ENCODE measurements at places on chromosomes 4 and X.

DNA sequence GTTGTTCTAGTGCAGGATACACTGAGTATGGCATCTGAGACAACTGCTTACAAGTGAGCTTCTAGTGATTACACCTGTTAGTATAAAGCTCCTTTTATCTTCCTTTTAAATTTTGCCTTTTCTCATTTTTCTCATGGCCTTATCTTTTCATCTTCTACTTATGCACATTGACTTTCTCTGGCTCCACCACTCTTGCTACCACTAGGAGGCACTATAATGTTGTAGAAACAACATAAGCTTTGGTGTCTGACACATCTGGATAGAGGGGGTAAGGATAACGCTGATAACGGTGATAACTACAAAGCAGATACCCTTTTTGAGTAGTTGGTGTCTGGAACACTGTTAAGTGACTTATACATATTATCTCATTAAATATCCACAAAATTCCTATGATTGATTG is 187.4 kb upstream of the TEX13C start:
- no peak for DNase-seq

- no peak for DNase-seq
Measured at GRCh38 chrX:14073071-14073470, 43.4 kb upstream of the GEMIN8 start.

- no peak for DNase-seq
Measured at GRCh38 chr4:53595204-53595603, 3.9 kb upstream of the LNX1 start.

GRCh38 chr4:172357006-172357540 is 543.9 kb downstream of the GALNTL6 start:
- no peak for DNase-seq

DNA sequence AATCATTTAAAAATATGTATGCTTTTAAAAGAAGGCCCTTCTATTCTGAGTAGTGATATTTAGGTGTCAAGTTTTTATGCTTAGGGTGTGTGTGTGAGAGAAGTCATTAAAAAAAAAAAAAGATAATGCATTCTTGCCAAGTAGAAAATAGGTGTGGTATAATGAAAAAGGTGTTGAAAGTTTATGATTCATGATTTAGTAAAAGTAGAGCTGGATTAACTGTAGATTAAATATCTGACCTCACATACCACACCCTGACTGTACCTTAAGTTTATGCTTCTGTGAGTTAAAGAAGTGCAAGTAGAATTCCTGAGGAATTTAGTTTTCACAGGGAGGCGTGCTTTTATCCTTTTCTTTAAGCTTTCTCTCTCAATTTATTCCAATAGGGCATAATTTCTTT is 71.1 kb downstream of the BMPR1B start:
- no peak for DNase-seq

Data from NCI-H748 treated with DMSO at 0.1 percent for 48 hours (cell line).